ENCODE measurements at places on chromosomes 4 and X. TPM values are rescaled to one million over a fixed set of nuclear protein-coding genes. Genes with fewer than 3 reads are reported as not detected.

Gene BCORL1
- total RNA-seq = 38.0 TPM

DNA sequence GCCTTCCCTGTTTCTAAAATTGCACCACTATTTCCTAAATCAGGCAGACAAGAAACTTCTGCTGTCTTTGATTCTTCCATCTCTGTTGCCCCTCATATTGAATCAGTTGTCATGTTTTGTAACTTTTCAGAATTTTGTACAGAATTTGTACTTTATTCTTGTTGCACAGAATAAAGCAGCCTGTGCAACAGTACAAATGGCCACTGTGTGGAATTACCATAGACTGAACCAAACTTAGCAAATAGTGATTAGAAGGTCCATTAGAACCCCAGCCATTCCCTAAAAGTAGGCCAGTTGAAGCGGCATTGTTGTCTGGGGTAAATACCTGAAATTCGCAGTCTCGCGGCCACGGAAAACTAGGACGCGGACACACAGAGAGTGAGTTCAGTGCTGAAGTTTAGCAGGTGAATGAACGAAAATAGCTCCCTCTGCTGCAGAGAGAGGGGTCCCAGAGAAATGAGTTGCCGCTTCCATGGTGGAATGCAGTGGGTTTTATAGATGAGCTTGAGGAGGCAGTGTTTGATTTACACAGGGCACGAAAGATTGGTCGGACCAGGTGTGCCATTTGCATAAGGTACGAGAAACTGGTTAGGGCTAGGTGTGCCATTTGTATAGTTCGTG lies 71.8 kb downstream of the C4orf33 start:
- DNase-seq = peak; percentile 21

Gene ADH6
- total RNA-seq = 1.9 TPM

DNA sequence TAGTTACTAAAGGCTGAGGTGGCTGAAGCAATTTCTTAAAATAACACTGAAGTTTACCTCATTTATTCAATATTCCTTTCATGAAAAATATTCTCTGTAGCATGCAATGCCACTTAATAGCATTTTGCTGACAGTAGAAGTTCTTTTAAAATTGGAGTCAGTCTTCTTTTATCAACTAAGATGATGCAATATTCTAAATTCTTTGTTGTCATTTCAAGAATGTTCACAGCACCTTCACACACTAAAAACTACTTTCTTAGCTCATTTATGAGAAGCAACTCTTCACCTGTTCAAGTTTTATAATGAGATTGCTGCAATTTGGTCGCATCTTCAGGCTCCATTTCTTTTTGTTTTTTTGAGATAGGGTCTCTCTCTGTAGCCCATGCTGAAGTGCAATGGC lies 48.8 kb downstream of the ANAPC10 start:
- no peak for DNase-seq

Gene DUSP9
- total RNA-seq = 36.5 TPM

Gene CT45A1
- total RNA-seq = not detected

Gene TCEAL6
- total RNA-seq = not detected

DNA sequence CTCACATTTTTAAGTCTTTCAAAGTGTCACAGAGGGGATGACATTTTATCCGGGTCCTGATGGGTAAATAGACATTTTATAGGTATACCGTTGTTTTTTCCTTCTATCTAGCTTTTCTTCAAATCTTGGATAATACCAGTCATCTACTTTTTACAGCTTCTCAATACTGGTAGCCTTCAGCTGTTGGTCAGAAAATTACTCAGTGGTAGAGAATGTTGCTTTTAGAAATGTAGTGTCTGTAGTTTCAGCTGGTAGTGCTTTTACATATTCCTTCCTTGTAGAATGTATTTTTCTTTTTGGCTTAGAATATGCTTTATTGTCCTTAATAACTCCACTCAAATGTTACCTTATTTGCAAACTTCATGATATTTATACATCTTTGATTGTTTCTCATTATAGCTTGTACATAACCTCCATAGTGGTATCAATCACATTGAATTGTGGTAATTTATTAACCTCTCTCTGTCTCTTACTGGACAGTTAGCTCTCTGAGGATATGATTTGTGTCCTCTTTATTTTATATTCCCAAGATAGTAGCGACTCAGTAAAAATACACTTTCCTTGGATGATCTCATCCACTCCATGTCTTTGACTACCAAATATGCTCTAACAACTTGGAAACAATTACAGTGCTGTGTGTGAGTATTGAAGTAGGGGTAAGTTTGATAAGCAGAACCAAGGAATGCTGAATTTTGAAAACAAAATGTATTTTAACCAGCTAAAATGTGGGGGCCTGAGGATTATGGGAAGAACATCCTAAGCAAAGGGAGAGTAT lies 53.8 kb downstream of the RAP1GDS1 start:
- no peak for DNase-seq

GRCh38 chrX:39899856-39900776 lies 197.6 kb downstream of the BCOR start:
- no peak for DNase-seq

GRCh38 chr4:41280010-41280409 lies 23.3 kb downstream of the UCHL1 start:
- DNase-seq = no peak

Gene PAGE2
- not detected for total RNA-seq

Gene GPRASP1
- 4.1 TPM for total RNA-seq

DNA sequence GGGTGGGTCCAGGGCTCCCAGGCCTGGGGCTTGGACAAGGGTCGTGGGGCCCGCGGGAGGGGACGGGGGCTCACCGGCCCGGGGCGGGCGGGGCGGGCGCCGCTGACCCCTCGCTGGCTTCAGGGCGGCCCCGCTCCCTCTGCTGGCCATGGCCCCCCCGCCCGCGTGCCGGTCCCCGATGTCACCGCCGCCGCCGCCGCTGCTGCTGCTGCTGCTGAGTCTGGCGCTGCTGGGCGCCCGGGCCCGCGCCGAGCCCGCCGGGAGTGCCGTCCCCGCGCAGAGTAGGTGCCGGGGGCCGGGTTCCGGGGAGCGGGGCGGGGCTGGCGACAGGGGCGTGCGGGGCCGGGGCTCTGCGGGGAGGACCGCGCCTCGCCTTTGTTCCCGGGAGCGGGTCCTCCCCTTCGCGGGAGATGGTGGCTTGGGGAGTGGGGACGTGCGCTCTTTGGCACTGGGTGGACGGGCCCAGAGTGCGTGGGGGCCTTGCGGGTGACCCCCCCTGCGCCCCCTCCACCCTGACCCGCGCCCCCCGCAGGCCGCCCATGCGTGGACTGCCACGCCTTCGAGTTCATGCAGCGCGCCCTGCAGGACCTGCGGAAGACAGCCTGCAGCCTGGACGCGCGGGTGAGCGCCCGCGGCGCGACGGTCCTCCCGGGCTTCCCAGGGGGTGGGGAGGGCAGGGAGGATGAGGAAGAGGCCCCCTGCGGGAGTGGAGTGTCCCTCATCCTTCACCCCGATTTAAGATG lies 16.8 kb upstream of the NAT8L start:
- DNase-seq = no peak

Gene SLC34A2
- total RNA-seq = 2.2 TPM

GRCh38 chr4:10960389-10960788 lies 275.8 kb upstream of the CLNK start:
- DNase-seq = no peak

DNA sequence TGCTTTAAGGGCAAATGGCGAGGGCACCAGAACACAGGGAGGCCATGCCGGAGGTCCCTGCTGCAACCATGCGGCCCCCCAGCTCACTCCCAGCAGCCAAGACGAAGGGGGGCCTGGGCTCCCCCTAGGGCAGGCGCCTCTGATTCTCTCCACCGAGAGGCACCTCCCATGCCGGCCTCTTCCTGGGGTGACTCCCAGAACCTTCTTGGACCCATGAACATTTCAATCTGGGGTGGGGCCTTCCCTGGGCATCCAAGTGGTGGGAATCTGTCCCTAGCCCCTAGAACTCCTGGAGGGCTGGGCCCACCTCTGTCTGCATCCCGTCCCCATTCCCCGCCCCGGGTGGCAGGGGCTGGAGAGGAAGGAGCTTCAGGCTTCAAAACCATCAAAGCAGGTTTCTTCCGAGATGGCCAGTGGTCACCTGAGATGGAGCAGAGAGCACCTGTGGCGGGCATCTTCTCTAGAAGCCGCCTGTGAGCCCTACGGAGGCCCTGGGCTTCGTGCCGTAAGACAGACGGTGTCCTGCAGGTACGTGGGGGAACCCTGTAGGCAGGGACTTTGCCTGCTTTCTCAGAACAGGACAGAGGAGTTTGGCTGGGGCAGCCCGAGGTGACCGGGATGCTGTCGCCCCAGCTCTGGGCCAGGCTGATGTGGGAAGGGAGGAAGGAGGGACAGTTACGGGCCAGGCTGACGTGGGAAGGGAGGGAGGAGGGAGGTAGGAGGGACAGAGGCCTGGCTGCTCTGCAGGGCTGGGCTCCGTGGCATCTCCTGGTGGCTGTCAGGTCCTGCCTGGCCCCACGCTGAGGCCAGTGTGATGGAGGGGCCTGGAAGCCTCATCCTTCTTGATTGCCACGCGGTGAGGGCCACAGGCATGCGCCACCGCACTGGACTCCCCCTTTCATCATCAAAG lies 6.8 kb upstream of the SLC25A6 start:
- DNase-seq = no peak

Gene NAT8L
- 20.7 TPM for total RNA-seq

Gene FUNDC1
- 21.1 TPM for total RNA-seq

DNA sequence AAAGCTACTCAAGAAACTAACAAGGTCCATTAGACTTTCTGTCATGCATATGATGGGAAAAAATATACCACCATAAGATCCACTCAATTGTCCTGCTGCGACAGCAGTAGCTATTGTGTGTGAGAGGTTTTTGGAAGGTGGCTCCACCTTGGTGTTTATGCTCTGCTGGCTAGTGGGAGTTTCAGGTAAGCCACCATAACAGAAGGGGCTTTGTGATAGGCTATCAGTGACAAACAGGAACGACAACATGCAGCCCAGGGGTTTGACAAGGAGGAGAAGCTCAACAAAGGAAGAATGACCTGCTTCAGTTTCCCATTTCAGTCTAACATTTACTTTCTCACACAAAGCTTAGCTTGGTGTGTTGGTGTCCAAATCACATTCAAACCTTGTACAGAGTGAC lies 182.6 kb downstream of the ATOH1 start:
- no peak for DNase-seq

DNA sequence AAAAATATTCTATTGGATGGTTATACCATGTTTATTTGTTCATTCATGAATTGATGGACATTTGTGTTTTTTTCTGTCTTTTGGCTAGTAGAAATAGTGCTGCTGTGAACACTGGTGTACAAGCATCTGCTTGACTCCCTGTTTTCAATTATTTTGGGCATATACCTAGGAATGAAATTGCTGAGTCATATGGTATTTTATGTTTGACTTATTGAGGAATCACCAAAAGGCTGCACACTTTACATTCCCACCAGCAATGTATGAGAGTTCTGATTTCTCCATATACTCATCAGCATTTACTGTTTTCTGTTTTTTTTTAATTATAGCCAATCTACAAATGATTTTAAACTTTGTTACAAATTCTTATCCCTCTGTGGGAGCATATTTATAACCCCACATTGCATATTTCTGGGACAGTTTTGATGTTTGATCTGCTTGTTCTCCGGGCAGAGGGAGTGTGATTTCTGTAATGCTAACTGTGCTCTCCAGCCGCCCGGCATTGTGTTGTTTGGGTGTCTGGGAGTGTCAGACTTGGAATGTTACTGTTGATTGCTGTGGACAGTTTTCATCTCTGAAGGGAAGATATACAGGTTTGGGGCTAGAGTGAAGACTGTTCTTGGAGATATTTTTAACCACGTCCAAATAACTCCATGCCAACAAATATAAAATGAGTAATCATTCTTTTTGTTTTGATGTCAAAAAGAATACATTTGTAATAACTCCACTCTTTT lies 60.5 kb upstream of the PGRMC2 start:
- no peak for DNase-seq
